ENCODE measurements at places on chromosomes 4 and X.

DNA sequence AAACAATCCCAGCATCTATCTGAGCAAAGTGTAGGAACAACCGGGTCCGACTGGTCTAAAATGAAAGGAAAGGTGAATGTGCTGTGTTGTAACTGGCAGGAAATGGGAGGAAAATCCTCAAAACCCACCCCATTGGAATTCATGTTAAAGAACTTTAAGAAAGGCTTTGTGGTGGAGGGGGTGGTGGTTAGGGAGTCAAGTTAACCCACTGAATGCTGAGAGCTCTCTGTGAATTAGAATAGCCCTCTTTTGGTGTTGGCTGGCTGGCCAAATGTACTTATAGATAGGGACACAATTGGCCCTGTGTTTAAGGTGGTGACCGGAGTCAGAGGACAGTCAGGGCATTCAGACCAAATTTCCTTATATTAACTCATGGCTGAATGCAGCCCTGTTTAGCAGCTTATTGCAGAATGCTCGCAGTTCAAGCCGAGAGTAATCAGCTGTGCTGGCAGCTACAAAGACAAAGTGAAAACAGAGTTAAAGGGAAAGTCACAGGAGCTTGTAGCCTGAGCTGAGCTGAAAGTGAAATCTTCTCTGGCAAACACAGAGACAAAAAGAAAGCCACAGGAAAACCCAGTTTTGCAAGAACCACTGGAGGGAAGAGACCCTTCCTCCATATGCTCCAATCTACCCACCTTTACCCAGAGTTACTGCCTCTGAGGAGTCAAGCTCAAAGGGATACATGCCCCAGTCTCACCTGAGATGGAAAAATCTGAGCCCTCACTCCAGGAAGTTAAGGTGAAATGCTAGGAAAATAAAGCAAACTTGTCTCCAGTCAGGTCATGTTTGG, 38.5 kb upstream of the UGT2B7 start:
- DNase-seq, result peak; percentile 40

DNA sequence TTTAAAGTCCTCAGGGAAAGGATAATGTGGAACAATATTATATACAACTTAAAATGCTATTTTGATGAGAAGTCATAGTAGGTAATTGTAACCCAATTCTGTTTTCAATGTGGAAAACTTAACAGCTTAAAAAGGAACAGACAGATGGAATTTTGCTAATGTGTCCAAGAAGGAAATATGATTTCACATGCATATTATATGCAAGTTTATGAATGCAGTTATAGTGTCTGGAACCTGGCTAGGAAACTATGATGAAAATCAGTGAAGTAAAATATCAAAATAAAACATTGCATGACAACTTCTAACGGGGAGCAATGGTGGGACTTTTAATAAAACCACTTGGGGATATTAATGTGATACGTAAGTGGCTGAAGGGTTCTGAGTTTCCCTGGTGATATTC, 152.6 kb upstream of the HAND2 start:
- no peak for DNase-seq

GRCh38 chr4:24003496-24003895, 113.6 kb upstream of the PPARGC1A start:
- no peak for DNase-seq

GRCh38 chr4:30744386-30744785, 24.2 kb downstream of the PCDH7 start:
- DNase-seq, result no peak

DNA sequence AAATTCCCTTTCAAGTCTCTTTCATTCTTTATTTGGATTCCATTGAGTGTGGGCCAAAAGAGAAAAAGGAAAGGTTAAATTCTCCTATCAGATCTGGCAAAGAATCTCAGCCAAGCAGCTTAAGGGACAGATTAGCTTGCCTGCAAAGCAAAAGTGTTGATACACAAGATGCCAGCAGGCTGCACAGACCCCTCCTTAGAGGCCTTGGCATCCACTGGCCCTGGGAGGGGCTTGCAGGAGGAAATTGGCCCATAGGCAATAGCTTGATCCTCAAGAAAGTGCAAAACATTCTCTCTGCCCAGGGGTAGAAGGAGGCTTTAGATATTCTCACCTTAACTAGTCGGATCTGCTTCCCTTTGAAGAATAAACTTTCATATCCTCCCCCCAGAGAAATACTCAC, 300.4 kb upstream of the CPEB2 start:
- DNase-seq, result no peak

- no peak for DNase-seq
Measured at GRCh38 chr4:3708611-3709010, 57.6 kb upstream of the ADRA2C start.

DNA sequence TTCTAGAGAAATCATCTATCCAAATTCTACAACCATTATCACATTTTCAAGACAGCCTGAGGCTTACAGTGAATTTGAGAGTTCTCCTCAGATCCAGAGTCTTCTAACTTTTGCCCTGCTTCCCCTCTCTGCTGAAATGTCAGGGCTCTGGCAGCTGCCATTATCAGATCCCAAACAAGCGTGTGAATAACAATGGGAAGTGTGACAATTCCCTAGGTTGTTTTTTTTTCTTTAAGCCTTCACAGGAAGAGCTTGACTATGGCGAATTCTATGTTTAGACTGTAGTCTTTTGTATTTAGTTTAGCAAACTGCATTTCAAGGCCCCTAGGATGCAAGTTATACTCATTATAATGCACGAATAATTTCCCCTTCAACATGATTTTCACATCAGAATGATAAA, 61.3 kb upstream of the KDR start:
- no peak for DNase-seq

- DNase-seq, result no peak
Measured at GRCh38 chrX:37357436-37357835, 8.3 kb downstream of the PRRG1 start.

- DNase-seq, result no peak
Measured at GRCh38 chr4:78325271-78326157, 226.1 kb upstream of the ANXA3 start.

GRCh38 chrX:20594985-20595384, 328.3 kb upstream of the RPS6KA3 start:
- DNase-seq, result no peak

DNA sequence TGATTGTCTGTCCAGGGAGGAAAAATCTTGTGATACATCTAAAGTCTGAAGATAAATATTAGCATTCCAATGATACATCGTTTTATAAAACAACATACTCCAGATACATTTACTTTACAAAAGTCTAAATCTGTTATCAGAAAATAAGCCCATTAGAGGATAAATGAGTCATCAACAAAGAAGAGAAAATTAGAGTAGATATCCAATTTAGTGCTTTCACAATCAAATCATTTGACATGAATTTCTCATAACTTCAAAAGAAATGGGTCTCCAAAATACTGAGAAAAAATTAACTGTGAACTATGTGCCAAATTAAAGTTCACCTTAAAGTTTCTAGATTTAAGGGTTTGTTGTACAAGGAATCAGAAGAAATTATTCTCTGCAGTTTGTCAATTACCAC, 213.8 kb downstream of the ANK2 start:
- no peak for DNase-seq

DNA sequence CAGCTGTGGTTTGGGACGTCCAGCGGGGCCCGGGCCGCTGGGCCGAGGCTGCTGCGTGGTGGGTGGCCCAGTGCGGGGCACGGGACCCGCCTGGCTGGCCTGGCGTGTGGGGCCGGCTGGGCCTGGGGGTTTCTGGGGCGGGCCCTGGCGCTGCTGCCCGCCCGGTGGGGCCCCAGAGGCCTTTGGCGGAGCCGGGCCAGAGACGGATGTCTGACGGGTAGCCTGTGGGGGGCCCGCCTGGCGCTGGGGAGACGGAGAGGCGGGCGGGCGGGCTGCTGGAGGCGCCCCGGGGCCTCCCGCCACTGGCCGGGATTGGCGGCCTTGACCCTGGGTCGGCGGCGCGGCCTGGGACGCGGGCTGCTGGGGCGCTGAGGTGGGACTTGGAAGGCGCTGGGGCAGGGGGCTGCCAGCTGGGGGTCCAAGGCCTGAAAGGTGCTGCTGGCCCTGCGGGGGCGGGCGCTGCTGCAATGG, 8.1 kb upstream of the TIMP1 start:
- DNase-seq, result no peak

- DNase-seq, result no peak
Measured at GRCh38 chrX:30212172-30212571, 3.2 kb upstream of the MAGEB2 start.

- no peak for DNase-seq
Measured at GRCh38 chr4:54118850-54119589, 19.1 kb downstream of the GSX2 start.

DNA sequence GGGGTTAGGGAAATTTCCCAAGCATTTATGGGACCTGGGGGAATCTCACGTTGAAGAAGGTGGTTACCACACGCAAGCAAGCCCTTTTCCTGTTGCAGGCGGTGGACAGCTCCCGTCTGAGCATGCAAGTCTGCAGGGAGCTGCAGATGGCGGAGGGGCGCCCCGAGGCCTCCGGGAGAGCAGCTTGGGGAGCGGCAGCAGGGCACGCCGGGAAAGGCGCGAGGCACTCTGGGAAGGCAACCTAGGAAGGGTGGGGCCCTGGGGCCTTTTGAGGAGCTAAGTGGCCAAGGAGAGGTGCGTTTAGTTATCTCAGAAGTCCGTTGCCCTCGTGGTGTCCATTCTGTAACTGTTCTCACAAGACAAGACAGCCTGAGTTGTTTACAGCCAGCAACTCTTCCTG, 57.0 kb upstream of the SLC25A4 start:
- DNase-seq, result no peak

DNA sequence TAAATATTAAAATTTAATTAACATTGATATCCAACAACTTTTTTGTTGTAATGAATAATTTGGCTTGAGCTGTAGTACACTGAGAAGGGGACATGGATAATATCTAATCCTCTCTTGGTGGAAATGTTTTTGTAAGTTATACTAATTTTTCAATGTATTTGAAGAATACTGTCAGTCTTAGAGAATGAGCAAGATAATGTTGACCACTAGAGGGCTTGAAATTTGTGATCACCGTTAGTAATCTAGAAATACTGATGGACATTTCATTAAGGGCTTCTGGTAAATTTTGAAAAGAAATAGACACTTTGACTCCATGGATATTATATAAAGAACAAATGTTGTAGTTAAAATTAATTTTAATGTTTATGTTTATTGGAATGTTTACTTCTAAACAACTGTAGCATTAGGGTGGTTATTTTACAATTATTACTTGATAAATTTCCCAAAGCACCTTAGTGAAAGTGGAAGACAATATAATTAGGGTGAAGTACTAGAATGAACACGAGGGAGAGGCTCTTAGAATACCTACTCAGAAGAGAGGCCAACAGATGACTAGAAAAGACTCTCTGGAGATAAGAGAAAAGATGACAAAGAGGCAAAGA, 20.0 kb upstream of the CAMK2D start:
- peak; percentile 51 for DNase-seq

DNA sequence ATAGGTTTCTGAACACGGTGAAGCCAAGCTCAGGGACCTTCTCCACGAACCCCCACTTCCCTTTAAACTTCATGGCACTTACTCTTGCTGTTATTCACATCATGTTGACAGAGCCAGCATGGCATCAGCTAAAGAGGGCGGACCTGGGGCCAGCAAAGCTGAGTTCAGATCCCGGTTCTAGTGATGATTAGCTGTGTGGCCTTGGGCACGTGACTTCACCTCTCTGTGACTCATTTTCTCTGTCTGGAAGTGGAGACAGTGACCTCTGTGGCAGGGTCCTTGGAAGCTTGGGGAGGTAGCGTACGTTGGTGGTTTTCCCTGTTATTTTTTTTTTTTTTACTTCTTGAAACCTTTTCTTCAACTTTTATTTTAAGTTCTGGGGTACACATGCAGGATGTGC, 13.4 kb downstream of the EVC start:
- DNase-seq, result no peak

- DNase-seq, result peak; percentile 0
Measured at GRCh38 chrX:102155806-102156179, at the start of gene BEX5. Gene BEX5 (minus strand): TSS chrX:102155977. CDS start chrX:102154265, 1,712 bp downstream.

- no peak for DNase-seq
Measured at GRCh38 chrX:151536571-151536970, 26.9 kb upstream of the PASD1 start.

- DNase-seq, result no peak
Measured at GRCh38 chr4:15291122-15291521, 136.7 kb upstream of the C1QTNF7 start.

GRCh38 chr4:77052352-77052751, 23.4 kb downstream of the CCNI start:
- peak; percentile 62 for DNase-seq

DNA sequence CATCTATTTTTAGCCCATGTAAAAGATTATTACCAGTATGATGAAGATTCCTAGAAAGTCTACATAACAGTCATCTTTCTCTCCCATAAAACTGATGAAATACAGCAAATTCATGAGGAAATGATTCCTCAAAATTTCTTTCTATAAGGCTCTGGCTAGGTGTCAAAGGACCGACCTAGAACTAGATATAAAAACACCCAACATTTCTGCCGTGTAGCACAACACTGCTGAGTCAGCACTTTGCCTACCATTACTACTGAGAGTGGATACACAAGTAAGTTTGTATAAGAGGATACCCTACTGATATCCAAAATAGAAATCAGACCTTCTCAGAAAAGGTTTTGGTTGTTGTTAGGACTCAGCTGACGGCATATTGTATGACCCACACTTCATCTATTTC, 24.7 kb downstream of the TMEM47 start:
- DNase-seq, result no peak

DNA sequence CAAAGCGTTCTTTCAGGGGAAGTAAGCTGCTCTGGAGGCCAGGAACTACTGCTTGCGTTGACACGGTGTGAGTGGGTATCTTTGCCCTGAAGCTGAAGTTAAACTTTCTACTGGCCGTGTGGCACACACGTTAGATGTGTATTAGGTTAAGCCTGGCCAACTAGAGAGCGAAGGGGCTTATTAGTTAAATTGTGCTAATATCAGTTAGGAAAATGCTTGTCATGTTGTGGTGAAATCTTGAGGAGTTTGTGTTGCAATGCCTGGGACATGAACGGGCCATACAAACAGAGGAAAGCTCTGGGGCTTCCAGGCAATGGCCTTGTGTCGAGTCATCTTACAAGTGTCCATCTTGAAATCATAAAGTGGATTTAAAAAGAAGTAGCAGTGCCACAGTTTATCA, 62.6 kb downstream of the NSUN7 start:
- no peak for DNase-seq

- no peak for DNase-seq
Measured at GRCh38 chrX:37820646-37821045, 26.7 kb downstream of the DYNLT3 start.

DNA sequence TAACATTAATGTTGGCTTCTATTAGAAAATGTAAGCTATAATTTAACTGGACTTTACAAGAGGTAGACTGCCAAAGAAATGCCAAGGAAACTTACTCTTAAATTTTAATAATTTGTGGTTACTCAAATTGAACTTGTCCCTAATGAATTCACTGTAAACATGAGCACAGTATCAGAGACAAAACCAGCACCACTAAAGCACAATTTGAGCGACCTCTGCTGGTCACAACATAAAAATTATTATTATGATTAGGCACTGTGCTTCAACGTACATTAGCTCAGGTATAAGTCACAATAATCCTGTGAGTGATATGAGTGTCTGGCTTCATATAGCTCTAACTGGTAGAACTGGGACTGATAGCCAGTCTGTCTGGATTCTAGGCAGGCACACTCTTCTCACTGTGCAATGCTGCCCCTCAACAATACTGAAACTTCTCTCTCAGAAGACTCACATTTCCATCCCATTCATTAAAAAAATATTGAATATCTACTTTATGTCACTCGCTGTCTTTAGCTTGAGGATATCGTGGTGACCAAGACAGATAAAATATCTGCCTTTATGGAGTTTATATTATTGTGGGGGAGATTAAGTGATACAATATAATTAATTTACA, 8.0 kb downstream of the NUDT6 start:
- peak; percentile 67 for DNase-seq

GRCh38 chr4:184817494-184818215, 8.1 kb downstream of the ACSL1 start:
- no peak for DNase-seq

- no peak for DNase-seq
Measured at GRCh38 chrX:149916745-149917392, 12.5 kb upstream of the HSFX4 start.
